CD4-positive, alpha-beta T cell (primary cell): ENCODE measurements at places on chromosomes 2 and 18.

DNA sequence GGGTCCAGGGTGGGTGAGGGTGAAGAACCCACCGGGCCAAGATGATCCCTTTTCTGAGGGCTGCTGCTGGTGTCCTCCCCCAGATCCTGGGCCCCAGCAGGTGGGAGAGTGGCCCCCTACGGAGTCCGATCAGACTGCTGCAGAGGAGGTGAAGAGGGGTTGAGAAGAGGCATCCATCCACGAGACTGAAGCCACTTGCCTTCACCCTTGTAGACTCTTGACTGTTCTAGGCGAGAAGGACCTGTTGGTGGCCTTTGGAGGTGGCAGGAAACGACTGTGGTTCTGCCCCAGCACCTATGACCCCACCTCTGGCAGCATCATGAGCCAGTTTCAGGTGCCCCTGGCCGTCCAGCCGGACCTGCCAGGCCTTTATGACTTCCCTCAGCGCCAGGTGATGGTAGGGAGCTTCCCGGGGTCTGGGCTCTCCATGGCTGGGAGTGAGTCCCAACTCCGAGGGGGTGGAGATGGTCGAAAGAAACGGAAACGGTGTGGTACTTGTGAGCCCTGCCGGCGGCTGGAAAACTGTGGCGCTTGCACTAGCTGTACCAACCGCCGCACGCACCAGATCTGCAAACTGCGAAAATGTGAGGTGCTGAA is 1.5 kb downstream of the TET3 start:
- DNase-seq, result no peak

DNA sequence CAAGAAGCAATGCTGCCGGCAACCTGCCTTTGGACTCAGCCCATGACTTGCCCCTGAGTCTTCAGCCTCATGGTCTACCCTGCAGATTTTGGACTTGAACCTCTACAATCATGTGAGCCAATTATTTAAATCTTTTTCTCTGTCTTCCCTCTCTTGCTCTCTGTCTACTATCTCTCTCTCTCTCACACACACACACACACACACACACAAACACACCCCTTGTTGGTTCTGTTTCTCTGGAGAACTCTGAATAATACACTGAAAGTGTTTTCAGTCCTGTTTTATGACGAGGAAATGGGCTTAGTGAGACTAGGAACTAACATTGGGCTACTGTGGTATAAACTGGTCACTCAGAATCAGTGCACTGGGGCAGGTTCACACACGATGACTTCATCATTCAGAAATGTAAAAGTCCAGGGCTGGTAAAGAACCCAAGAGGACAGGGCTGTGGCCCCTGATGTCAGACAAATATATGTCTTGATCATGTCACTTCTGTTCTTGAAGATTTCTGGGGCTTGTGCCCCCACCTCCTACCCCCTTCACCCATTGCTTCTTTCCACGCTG is 266.1 kb upstream of the SIX2 start:
- no peak for DNase-seq

DNA sequence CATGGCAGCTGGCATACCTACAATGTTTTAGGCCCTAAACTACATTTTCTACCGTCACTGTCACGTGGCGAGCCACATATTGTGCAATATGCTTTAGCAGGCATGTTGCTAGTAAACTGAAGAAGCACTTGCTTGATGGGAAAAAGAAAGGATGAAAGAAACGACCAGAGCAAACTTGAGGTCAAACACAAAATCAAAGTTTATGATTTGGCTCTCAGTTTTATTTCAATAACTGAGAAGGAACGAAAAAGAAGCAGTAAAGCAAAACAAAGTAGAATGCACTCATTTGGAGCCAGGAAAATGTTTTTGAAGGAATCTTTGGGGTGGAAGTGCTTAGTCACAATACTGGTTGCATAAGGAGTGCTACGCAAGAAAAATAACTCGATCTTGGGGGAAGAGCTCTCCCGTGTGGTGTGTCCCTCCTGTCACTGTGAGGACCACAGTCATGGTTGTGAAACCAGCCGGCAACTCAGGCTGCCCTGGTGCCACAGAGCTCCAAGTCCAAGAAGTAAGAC is 349.8 kb downstream of the RBM43 start:
- DNase-seq, result no peak

- no peak for DNase-seq
Observed at GRCh38 chr18:48030616-48031480, 100.4 kb upstream of the SMAD2 start.

DNA sequence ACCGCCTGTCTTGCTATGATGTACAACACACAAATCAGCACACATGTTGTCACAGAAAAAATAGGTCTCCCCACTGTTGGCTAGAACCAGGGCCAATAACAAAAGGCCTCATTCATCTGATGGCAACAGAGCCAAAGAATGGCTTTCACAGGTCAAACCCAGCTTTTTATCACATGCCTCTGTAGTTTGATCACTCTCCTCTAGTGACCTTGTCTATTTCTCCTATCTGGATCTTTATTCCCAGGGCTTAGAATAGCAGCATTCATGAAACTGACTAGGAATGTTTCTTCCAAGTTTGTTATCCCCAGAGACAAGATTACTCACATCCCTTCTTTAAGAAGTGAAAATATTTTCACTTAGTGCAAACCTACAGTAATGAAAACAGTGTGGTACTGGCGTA is 285.8 kb upstream of the GYPC start:
- DNase-seq, result no peak

GRCh38 chr18:33076601-33077000 is 303.8 kb upstream of the KLHL14 start:
- no peak for DNase-seq

GRCh38 chr2:171150694-171151285 is 9.9 kb downstream of the TLK1 start:
- DNase-seq, result no peak

DNA sequence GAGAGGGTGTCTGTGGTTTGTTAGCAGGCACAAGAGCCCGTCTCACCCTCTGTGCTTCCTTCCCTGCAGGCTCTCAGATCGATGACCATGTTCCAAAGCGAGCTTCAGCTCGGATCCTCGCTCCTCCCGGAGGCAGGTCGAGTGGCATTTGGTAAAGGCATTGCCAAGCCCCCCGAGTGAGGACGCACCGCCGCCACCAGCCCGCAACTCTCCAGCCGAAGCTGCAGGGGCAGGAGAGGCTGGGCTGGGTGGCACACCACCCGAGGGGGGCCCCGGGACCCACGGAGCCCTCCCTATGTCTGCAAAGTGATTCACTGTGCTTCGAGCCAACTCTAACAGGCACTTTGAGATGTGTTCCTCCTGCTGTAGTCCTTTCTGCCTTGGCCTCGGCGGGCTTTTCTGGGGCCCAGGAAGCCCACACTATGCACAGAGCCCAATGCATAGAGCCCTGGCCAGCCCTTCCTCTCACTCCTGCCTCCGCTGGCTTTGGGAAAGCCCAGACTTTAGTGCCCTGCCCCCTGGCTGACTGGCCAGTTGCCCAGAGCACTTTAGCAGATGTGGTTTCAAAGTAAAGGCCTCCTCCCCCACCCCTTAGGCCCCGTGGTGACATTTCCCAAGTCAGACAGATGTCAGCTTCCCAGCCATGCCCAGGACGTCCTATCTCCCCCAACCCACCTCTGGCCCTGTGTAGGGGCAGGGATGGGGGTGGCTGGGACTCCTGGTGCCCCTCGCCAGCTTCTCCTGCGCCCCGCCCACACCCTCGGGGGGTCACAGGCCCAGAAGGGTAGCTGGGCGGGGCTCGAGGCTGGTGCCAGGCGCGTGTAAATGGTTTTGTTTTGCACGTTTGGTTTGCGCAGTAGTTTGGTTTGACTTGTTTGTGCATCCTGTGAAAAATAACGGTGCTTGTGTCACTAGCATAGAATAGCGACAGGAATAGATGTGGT is 23.3 kb upstream of the MAPRE3 start:
- no peak for DNase-seq

DNA sequence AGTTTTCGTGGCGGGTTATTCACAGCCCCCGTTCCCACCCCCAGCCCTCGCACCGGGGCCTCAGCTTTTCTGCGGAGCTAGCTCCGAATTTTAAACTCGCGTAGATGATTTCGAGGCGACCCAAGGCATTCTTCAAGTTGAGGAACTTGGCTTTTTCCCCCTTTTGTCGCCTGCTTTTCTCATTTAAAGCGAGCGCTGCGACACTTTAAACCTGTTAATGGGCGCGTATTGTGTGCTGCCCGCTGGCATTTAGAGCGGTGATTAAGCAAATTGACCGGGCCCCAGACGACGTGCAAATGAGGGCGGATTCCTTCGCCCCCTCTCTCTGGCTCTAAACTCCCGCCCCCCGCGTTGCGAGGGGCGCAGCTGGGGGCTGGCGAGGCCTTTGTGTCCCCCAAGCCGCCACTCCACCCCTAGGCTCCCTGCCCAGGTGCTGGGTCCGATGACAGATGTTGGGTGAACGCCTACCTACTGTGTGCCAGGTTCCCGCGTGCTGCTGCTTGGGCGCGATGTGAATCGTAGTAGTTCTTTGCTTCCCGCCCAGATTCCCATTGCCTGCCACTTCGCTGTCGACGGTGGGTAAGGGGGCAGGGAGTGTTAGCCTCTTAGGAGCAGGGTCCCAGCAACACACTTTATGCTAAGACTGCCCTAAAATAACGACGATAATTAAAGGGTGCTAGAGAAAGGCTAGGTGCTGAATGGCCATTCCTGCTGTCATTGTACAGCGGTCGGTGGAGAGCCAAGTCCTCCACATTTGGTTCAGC is 1.9 kb downstream of the TCF7L1 start:
- DNase-seq, result no peak

DNA sequence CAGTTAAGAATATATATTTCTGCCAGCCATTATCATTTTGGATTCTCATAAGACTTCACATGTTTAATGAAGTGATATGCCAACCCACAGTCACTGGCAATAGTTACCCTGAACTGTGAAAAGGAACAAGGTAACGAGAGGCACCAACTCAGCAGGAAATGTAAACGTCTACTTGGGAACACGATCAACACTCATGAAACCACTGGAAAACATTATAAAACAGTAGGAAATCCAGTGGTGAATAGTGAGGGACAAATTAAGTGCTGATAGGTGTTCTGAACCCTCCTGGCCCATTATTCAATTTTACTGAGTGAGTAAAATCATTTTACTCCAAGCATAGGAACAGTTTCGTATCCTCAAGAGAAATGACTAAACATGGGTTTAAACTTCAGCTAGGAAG is 17.1 kb downstream of the CCDC68 start:
- DNase-seq, result no peak

DNA sequence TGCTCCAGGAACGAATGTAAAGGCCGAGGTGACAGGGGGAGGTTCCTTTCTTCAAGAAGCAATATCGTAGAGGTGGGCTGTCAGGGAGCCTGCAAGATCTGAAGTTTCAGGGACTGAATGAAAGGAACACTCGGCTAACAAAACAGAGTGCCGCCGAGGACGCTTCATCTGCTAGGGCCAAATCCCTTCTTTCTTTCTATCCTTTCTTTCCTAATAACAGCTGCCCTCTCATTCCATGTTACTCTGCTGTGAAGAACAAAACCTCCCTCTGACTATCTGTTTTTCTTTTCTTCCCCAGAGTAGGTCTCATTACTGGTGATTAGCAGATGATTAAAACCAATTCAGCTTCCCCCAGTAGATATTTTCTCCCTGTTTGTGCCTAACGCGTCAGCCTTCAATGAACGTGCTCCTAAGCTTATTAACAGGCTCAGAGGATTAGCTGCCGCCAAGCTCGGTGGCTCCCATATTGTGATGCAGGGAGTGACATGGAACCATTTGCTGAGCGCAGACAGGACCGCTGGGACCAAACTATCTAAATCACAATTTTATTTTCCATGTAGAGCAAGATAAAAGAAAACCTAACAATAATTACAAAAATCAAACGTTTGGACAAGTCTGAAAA is 414.6 kb downstream of the TMEM182 start:
- no peak for DNase-seq

DNA sequence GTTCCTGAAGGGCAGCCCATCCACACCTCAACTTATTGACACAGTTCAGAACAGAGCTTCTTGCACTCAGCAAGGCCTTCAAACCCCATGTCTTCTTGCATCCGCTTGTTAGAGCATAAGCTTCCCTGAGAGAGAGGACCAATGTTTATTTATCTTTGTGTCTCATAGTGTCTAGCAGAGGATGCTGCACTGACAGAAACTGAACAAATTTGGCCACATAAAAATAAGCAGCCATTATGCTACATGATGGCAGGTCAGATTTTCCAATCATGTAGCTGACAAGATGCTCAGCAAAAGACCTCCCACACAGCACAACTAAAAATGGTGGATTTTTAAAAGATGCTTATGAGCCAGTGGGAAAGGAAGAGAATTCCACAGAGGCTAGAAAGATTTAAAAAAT is 38.1 kb upstream of the SIGLEC15 start:
- no peak for DNase-seq
